ENCODE measurements at places on chromosomes 4 and X.

GRCh38 chr4:182978152-182978827, 61.1 kb upstream of the DCTD start:
- DNase-seq, result no peak

DNA sequence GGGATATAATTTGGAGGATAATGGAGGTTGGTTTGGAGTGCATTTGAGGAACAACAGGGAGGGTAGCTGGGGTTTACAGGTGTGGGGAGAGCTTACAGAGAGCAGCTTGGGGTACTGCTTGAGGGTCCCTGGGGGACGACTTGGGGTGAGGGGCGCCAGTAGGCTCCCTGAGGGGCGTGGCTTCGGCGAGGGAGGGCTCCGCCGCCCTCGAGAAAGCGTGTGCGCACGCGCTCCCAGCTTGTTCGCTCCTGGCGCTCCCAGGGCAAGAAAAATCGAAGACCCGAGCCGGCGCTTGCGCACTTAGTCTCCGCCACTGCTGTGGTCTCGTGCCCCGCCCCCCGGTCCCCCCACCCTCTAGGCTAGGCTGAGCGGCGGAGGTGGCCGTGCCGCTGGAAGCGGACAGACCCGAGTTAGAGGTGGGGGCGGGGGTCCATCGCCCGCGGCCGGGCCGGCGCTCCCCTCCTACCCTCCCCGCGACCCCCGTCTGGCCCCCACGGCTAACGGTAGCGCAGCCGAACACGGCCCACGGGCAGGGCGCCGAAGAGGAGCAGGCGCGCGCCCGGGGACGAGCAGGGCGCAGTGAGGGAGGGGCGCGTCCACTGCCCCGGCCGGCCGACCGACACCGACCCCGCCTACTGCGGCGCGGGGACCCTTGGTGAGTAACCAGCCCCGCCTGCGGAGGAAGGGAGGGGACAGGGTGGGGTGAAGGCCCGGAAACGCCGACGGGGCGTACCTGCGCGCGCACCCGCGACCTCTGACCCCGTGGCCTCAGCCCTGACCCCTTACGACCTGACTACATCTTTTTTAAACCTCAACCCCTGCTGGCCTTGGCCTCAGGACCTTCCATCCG, 5.4 kb upstream of the CCDC120 start:
- DNase-seq, result peak; percentile 94

- no peak for DNase-seq
Measured at GRCh38 chrX:103791228-103791627, 14.6 kb downstream of the PLP1 start.

- peak; percentile 76 for DNase-seq
Measured at GRCh38 chrX:137051978-137052642, 18.3 kb upstream of the GPR101 start.

- DNase-seq, result no peak
Measured at GRCh38 chrX:78019586-78020483, 50.4 kb upstream of the PGAM4 start.

GRCh38 chr4:155795991-155796390, 37.2 kb downstream of the GUCY1B1 start:
- DNase-seq, result peak; percentile 23

DNA sequence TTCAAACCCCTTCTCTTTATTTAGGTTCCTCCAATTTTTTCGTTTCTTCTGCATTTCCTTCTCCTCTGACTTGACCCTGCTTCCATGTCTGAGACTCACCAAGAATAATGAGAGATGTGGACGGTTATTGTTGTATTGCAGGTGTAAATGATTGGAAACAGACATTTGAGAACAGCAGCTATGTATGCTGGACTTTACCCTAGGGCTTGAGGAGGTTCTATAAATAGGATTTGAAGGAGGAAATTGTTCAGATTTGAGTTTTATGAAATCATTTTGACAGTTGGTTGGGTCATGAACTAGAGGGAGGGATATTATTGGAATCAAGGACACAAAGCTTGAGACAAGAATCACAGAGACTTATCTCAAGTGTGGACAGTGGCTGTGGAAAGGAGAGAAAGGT, 614.6 kb upstream of the CPEB2 start:
- no peak for DNase-seq

DNA sequence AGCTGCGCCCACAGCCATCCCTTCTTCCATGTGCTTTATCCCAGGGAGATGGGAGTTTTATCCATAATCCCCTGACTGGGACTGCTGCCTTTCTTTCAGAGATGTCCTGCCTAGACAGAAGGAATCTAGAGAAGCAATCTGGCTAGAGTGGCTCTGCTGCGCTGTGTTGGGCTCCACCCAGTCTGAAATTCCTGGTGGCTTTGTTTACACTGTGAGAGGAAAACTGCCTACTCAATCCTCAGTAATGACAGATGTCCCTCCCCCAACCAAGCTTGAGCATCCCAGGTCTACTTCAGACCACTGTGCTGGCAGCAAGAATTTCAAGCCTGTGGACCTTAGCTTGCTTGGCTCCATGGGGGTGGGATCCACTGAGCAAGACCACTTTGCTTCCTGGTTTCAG, 116.9 kb upstream of the AR start:
- no peak for DNase-seq

- no peak for DNase-seq
Measured at GRCh38 chrX:47245156-47245555, 12.3 kb downstream of the USP11 start.

DNA sequence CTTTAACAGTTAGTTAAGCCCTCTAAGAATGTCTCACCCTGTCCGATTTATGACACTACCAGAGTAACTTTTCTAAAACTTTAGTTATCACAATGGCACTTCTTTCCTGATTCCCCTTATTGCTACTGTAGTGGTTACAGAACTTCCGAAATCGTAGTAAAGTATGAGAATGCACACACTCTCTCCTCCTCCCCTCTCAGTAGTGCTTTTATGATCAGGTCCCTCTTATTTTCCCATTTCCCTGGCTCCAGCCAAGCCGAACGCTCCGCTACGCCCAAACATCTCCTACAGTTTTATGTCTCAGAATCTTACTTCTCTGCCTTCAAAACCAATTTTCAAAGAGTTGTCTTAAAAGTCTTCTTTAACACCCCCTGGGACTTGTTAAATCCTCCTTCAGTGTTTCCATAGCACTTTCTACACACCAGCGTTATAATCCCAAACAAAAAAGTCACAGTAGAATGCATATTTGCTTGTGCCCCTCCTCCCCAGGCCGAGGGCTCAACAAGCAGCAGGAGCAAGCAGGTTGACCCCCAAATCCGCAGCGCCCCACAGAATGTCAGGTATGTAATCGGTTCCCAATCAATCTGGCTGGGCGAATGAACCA, 671 bp downstream of the HPF1 start:
- DNase-seq, result peak; percentile 24

GRCh38 chr4:177582992-177583391, 140.8 kb upstream of the AGA start:
- DNase-seq, result no peak

- DNase-seq, result peak; percentile 29
Measured at GRCh38 chrX:74248889-74249288, 55.1 kb upstream of the ZCCHC13 start.

DNA sequence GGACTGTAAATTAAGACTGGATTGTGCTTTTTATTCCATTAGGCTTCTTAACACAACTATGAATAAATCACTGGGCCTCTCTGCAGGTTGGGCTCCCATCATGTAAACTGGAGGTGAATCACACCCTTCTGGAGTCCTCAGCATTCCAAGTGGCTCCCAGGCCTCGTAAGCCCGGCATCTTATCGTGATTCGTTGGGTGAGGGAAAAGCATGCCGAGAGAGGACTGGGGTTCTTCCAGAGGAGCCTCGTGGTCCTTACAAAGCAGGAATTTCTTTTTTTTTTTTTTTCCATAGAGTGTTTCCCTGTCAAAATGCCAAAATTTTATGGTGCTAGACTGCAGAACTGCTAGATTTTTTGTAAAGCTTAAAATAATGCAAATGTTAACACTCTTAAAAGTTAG, 20.0 kb downstream of the CLDN22 start:
- DNase-seq, result no peak

DNA sequence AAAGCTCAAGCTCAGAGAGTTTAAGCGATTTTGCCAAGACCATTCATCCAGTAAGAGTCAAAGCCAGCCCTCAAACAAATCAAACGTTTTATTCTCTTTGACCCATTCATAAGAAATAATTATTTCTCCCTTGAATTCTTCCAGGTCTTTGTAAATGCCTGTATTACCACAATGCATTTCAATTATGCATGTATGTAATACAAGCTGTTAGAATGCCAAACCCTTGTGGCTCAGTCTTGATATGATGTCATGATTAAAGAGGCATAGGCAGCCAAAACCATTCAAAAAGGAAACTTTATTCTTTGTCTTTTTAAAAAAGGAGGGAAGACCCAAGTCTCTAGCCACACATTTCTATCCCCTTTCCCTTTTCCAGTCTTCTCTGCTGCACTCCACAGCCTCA, 56.5 kb upstream of the PGM2 start:
- no peak for DNase-seq

DNA sequence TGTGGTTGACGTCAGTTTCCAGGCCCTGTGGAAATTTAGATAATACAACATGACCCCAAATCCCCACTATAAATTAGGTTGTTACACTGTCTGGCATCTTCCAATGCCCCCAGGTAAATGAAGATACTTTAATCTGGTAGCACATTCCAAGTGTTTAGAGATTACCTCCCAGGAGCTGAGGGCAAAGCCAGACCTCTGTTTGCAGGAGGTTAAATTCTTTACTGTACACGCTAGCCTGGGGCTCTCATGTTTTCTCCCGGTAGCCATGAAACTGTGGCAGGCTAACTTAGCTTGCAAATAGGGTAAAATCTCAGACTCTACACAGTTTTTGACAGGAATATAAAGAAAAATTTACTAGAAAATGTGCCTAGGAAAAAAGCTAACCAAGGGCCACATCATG, 450.0 kb downstream of the PDGFC start:
- no peak for DNase-seq

GRCh38 chr4:170853422-170854021, 763.8 kb upstream of the AADAT start:
- DNase-seq, result peak; percentile 71

GRCh38 chr4:120085705-120086104, 19.1 kb upstream of the MAD2L1 start:
- DNase-seq, result no peak

GRCh38 chr4:7281691-7282665, 89.6 kb downstream of the SORCS2 start:
- DNase-seq, result no peak

DNA sequence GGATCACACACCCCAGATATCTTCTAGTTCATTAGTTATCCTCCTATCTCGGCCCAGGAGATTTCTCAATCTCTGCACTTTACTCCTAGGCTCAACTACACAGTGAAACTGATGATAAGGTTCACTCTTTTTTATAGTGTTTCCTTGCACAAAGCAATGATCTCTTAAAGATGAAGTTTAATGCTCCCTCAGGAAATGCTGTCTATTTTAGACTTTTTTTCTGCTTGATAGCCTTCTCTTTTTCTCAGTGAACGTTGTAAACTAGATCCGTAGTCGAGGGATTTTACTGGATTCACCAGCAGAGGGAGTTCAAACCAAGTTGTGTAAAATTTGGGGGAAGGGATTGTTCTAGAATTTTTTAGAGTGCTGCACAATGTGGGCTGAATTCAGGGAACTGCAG, 269.6 kb downstream of the GBA3 start:
- no peak for DNase-seq

GRCh38 chr4:94803181-94803580, 45.4 kb downstream of the BMPR1B start:
- no peak for DNase-seq
